GDM1 (cell line): ENCODE measurements at places on chromosomes 12 and 14.

GRCh38 chr14:103994535-103995184 lies 52.3 kb upstream of the RD3L start:
- DNase-seq, result no peak

- DNase-seq, result no peak
These were observed 116.5 kb downstream of the RFLNA start for GRCh38 chr12:124411281-124411878.

GRCh38 chr12:5344131-5344530 lies 87.8 kb upstream of the NTF3 start:
- DNase-seq, result no peak

- no peak for DNase-seq
These were observed 9.8 kb upstream of the FERMT2 start for GRCh38 chr14:52960627-52961026.

DNA sequence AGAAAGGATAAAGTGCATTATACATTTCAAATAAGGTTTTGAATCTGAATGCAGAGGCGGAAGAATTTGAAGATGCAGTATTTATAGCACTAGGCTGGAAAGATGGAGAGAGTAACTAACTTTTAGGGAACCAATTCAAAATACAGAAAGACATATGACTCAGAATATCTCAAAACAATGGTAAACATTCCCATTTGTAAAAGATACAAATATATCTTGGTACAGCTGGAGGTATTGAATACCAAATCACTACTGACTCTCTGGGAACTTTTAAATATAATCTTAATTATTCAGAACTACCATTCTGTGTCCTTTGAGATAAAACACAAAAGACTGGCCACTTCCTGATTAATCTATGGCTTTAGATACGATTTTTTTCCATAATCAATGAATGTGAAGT lies 5.1 kb downstream of the CD69 start:
- no peak for DNase-seq

GRCh38 chr12:43988838-43989560 lies 153.1 kb downstream of the TMEM117 start:
- DNase-seq, result no peak

DNA sequence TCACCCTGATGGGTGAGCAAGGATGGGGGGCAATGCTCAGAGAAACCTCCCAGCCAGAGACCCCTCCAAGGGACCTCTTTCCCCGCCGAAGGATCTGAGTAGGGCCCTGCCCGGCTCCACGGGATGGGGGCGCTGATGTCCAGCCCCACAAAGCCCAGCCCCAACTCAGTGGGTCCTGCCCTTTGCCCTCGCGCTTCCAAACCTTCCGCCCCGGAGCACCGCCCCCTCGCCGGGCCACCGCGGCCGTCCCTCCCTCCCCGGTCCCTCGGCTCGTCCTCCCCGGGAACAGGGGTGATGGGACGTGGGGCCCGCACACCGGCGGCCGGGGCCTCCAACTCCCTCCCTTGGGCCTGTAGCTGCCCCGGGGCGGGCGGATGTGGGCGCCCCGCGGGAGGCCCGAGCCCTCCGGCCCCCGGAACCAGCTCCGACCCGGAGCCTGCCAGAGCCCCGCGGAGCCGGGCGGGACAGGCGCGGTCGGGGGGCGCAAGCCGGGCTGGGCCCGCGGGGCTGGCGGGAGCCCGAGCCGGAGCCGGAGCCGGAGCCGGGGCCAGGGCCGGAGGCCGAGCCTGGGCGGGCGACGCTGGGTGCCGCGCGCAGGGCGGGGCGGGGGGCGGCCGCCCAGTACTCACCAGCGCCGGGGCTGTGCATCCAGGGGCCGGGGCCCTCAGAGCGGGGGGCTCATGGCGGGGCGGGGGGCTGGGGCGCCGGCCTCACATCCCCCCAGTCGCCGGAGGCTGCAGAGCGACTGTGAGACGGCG lies 386 bp downstream of the HDAC7 start:
- no peak for DNase-seq

DNA sequence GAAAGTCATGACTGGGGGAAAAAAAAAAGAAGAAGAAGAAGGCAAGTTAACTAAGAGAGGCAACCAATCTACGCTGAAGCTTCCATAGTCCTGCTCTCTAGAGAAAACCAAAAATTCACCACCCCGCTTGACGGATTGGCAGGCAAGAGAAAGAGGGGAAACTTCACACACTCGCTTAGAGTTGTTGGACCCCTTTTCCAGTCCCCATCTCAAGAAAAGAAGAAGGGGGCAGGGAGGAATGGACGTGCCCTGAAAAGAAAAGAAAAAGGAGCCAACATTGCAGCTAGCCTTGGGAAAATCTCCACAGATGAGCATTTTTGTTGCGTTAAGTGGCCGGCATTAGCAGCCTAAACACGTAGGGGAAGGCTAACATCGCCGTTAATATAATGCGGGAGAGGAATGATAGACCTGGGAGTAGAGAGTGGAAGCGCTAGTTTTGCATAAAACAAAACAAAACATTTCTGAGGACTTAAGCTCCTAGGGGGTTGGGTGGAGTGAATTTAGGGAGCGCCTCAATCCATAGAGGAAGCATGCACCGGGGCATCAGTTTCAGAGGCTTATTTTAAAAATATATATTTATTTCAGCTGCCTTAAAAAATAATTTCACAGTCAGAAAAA lies 11.3 kb upstream of the FOXG1 start:
- DNase-seq, result no peak

- no peak for DNase-seq
These were observed 110.3 kb downstream of the DICER1 start for GRCh38 chr14:95046711-95047681.

- no peak for DNase-seq
These were observed 6.1 kb downstream of the METTL3 start for GRCh38 chr14:21505012-21505553.

- DNase-seq, result no peak
These were observed 60.6 kb downstream of the MARK3 start for GRCh38 chr14:103445806-103446205.

- DNase-seq, result no peak
These were observed 4.0 kb downstream of the FAM222A start for GRCh38 chr12:109717390-109718357.

DNA sequence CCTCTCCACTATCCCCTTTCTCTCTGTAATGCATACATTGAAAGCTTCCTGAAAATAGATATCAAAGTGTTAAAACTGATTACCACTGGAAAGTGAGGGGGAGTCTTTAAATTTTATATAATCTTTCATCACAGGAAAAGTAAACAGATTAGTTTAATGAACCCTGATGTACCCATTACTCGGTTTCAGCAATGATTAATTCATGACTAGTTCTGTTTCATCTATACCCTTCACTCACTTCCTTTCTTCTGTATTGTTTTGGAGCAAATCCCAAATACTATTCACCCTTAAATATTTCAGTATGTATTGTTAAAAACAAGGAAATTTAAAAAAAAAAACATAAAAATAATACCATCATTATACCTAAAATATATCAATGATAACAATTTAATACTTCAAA lies 67.3 kb upstream of the TMCC3 start:
- no peak for DNase-seq

DNA sequence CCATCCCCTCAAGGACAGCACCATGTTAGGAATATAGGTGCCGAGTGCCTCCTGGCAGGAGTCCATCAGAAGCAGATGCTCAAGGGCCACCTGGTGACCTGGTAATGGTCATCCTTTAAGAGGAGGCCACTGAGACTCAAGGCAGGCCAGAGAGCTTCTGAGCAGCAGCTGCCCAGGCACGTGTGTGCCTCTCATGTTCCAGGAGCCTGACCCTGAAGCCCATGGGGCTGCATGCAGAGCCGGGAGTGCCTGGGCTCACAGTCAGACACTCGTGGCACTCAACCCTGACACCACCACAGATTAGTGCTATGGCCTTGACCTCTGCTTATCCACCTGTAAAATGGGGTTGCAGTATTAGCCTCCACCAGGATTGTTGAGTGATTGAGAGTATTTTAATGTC lies 45.6 kb downstream of the C14orf132 start:
- DNase-seq, result no peak

GRCh38 chr12:109671502-109671901 lies 42.1 kb upstream of the FAM222A start:
- DNase-seq, result no peak

- no peak for DNase-seq
These were observed 53.0 kb downstream of the PAPLN start for GRCh38 chr14:73290279-73290678.

GRCh38 chr12:56572288-56572687 lies 50.7 kb downstream of the RBMS2 start:
- no peak for DNase-seq

- no peak for DNase-seq
These were observed 17.9 kb downstream of the C12orf43 start for GRCh38 chr12:120998435-120998834.

- DNase-seq, result peak; percentile 66
These were observed 1.8 kb downstream of the GALNT9 start for GRCh38 chr12:132327336-132328171.

DNA sequence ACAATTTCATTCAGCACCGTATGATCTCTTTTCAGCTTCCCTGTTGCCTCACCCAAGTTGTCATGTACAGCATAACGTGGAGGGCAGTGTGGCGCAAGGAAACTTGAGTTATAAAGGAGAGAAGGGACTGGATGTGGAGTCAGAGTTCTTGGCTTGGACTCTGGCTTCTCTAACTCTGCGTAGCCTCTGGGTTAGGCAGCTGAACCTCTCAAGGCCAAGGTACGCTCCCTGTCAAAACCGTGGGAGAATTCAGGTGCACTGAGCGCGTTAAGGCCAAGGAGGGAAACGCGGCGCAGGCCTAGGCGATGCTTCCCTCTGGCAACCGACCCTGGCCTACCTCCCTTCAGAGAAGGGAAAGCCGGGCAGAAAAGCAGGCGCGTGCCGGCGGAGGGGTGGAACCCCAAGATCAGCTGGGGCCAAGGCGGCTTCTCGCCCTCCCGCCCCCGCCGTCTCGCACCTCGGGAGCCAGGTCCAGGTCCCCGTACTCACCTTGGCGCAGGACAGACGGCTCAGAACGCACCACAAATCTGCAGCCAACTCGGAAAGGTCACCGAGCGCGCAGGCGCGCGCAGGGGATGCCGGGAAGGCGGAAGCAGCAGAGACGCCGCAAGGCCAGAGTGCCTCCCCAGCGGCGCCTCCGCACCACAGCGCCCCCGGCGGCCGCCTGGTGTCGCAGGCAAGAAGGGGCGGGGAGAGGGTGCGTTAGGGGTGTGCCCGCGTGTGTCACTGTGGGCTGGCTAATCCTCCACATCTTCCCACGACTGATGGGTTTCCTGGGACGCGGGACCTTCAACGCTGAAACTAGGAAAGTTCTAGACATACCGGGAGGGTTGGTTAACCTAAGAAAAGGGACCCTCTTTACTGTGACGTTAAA lies 7.0 kb upstream of the TDRD9 start:
- DNase-seq, result peak; percentile 91

DNA sequence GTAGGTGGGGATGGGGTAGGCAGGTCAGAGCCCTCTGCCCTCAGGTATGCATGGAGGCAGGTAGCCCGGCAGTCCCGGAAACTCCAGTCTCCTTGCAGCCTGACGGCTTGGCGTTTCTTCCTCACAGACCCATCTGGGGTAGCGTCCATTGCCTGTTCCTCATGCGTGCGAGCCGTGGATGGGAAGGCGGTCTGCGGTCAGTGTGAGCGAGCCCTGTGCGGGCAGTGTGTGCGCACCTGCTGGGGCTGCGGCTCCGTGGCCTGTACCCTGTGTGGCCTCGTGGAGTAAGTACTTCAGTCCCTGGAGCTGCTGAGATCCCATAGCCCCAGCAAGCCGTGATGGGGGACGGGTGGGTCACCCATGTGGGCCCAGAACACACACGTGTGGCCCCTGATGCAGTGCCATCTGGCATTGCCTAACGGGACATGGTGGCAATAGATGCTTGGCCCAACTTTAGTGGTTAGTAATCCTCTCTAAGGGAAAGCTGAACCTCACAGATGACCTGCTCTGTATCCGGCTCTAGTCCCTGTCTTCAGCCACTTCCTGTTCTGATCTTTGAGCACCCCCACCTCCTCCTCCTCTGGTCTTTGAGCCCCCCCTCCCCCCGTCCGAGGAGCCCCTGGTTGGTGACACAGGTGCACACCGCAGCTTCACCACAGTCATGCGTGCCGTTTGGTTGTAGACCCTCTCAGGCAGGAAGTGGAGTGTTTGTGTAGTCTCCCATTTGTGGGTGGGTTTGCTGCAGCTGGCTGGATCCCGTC lies 3.7 kb downstream of the SIVA1 start:
- no peak for DNase-seq

DNA sequence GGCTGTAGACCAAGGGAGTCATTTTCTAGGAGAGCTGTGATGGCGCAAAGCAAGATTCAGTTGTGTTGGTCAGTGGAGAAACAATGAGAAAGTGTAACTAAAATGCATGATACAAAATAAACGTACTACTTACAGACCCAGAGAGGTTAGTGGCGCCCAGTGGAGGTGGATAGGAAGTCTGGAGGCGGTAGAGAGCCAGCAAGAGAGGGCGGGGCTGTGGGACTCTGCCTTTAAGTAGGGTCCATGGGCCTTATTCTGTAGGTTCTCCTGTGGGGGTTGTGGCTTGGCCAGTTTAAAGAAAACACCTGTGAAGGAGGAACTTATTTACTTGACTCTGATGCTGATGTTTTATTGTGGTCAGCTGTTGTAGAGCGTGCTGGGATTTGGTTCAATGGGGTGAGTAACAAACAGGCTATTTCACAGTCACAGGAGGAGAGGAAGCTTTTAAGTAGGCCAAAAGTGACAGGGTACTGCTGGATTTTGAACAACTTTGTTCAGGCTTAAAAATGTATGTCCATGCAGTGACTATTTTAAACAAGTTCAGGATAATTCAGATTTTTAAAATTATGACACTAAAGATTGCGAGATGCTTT lies 1097.7 kb downstream of the TMTC2 start:
- DNase-seq, result no peak

DNA sequence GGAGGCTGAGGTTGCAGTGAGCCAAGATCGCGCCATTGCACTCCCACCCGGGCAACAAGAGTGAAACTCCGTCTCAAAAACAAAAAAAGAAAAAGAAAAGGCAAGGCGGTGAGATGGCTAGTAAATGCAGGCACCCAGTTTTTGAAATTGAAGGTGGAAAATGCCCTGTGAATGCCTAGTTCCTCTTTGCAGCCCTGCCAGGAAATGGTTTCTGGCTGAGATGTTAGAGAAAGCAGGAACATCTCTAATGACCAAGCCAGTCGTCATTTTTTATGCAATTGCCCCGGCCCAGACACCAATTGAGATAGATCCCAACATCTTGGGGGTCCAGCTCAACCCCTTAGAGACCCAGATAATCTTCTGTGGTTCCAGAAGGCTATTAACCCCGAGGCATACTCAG lies 17.0 kb downstream of the SLC8A3 start:
- DNase-seq, result no peak

DNA sequence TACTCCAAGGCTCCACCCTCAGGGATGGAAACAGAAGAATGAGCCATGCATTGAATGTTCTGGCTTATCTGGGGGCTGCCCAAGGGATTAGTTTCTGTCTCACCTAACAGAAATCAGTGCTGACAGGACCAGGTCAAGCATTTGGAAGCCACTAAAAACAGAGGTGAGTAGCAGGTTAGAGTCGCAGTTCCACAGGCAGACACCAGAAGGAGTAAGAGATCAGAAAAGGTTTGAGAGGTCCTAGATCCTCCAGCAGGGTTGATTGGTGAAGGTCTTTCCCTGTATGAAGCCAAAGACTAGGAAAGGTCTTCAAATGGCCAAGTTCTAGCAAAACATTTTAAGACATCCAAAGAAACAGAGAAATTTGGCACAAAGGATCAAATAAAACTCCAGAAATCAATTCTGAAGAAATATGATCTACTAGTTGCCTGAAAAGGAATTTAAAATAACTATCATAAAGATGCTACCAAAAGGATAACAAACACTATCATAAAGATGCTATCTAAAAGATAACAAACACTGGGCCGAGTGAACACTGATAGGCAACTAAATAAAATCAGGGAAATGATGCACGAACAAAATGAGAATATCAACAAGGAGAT lies 19.5 kb upstream of the TTC9 start:
- DNase-seq, result peak; percentile 12

- DNase-seq, result no peak
These were observed 120.9 kb downstream of the TMTC1 start for GRCh38 chr12:29662734-29663323.
